ENCODE measurements at places on chromosomes 5 and 9.

GRCh38 chr9:68844631-68845612 is 139.9 kb downstream of the PIP5K1B start:
- DNase-seq = no peak

- no peak for DNase-seq
These were observed 534 bp upstream of the SAPCD2 start for GRCh38 chr9:137070906-137071275.

DNA sequence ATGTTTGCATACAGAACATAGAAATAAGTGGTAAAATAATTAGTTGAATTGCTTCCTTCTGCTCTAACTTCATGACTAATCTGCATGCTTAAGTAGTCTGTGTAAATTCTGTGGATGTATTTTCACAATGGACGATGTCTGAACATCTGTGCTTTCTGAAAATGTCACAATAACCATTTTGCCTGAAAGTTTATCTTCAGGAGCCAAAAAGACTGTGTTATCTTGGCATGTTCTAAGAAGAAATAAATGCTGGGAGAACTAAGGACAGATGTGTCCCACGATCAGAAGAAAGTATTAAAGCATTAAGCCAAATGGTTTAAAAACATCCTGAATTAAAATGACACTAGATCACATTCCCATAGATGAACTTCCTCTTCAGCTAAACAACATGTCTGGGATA is 397.6 kb downstream of the SPOCK1 start:
- DNase-seq = no peak

DNA sequence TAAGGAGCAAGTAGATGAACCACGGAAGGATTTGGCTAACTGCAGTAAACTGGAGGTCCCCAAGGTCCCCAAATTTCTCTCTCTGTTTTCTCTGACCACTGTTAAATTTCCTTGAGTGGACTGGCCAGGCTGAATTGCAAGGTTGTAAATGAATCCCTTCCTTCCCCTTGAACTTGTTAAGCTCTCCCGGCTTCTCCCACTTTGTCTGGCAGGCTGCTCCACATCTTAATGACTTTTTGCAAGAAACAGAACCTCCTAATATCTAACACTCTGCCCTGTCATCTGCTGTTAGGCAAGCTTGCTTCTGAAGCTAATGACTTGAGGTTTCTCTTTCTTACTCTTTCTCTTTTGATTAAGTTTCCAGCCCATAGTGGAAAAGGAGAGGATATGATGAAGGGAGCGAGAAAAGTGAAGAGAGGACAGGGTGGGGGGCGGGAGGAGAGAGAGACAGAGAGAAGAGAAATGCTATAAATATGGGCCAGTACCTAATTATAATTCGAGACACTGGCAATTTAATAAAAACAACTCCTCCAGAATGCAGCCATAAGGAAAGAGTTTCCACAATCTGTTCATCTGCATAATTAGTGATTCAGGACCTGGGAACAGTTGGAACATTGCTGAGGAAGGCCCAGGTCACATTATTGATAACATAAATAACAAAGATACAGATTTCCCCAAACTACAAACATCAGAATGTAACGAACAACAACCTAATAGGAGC is 437.3 kb upstream of the MPDZ start:
- DNase-seq = no peak

- no peak for DNase-seq
These were observed 100.4 kb upstream of the SLC44A1 start for GRCh38 chr9:105144076-105144475.

All from HFFc6 (cell line).